ENCODE measurements at places on chromosomes 2 and 18. TPM values are rescaled to one million over a fixed set of nuclear protein-coding genes. Genes with fewer than 3 reads are reported as not detected.

VSNL1 gene
- 0.23 TPM for total RNA-seq

FIGLA gene
- total RNA-seq, result not detected

LYPD1 gene
- 14.6 TPM for total RNA-seq

- DNase-seq, result peak; percentile 14
Measured at GRCh38 chr2:96760986-96761832, 507 bp downstream of the CNNM4 start.

DNA sequence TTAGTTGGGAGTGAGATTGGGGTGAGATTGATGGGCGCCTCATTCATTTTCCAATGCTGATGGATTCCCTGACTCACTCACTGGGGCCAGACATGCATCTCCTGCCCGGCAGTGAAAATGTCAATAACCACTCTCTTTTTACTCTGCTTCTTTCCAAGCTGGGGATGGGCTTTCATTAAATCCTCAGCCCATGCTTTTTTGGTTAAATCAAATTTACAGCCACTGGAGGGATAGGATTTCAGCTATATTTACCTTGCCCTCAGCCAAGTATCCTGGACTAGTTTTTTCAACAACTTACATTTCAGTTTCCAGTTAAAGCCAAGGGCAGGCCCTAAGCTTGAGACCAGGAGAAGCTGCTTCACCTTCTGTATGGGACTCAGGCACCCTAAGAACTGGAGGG, 162.8 kb downstream of the TSN start:
- DNase-seq, result no peak

GRCh38 chr2:47404356-47404755, 1.4 kb downstream of the MSH2 start:
- no peak for DNase-seq

DNA sequence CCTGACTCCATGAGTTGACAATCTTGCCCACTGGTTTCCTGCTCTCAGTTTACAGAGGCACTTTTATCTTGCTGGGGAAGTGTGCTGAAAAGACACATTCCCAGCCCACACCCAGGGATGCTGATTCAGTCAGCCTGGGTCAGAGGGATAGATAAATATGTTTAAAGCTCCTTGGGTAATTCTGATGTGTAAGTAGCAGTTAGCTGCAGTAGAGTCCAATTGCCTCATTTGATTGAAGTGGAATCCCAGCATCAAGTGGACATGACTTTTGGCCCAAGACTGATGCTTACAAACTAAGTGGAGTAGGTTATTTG, 29.4 kb downstream of the PSD4 start:
- no peak for DNase-seq

DNA sequence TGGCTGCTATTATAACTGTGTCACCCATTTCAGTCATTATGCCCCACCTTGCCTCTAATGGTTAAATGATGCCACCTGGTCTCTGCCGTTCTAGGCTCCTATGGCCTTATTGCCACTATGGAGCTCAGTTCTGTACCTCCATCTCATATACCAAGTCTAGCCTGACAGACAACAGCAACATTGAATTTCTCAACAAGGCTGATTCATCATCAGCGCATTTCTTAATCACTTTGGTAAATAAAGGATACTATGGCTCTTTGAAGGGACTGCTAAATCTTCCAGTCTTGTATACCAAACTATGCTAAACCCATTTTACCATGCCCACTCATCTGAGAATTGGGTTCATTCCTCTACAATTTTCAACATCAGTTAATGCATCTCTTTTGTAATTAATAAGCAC, 784.5 kb upstream of the CELF4 start:
- DNase-seq, result no peak

- DNase-seq, result peak; percentile 85
Measured at GRCh38 chr2:160221391-160222276, 21.6 kb upstream of the ITGB6 start.

- DNase-seq, result no peak
Measured at GRCh38 chr2:200471324-200471848, 38.5 kb downstream of the KCTD18 start.

DNA sequence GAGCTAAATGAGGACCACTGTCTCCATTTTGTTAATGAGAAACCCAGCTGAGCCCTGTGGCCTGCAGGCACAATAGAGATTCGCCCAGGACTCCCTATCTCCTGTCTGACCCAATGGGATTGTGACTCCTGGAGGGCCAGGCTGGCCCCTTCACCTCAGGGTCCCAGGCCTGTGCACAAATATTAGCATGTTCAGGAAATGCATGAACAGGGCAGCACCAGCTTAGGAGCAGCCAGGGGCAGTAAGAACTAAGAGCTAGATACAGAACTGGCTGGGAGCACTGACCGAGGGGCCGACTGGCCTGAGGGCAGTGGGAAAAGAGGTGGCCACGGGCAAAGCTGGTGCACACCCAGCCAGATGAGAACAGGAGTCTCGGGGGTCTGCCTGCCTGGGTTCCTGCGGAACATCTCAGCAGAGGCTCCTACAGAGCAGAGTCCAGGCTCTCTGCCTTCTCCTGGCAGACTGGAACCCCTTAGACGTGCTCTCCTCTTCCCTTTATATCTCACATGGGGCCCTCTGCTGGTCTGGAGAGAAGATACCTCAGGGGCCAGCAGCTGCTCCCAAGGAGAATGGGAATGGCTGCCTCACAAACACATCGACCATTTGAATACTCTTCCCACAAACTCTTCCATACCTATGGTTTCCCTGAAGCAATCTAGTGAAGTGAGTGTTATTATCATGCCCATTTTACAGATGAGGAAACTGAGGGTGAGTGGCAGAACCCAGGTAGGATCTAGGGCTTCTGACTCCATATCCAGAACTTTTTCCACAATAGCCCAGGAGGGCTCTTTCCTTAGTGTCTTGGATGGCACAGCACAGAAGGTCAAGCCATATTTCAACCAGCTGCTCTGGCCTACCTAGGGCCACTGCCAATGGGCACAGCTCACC, 77.6 kb upstream of the OTOF start:
- DNase-seq, result no peak

DNA sequence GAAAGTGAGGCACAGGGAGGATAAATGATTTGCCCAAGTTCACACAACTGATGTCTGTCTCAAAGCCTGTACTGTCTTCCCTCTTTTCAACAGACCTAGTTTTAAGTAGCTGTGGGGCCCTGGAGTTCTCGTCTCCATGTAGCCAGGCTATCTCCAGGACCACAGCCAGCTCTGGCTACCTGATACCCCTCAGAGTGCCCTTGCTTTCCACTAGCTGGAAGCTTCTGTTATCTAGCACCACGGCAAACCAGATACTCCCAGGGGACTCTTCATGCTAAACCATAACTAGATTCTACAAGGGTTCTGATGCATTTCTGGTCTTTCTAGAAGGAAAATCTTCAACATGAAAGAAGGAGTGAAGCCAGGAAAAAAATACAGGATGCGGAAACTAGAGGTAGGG, 137.3 kb downstream of the GALNT14 start:
- no peak for DNase-seq

DNA sequence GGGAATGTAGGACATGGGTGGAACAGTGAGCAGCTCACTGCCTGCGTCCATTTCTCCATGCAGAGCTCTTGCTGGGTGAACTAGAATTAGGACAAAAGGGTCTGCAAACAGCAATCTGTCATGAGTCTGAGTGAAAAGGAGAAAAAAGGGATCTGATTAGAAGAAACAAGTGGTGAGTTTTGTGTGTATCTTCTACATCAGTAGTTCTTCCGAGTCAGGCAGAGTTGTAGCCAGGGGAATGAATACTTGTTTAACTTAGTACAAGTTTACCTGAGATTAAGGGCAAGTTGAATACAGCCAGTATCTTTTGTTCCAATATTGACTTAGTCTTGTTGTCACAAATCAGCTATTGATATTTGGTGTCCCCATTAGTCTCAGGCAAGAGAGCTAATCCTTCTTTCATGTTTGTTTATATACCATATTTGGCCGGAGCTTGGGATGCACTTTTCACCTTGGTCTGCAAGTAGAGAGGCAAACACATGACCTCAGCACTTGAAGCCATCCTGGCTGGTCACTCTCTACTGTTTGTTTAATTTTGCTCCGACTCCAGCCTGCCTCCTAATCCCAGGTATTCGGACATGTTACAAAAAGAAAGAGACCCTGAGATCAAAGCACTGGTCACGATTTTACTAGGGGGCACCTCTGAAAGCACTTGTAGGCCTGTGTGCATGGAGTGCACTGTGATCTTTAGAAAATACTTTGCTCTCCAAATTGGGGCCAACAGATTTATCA, 211.0 kb upstream of the NT5C1B start:
- DNase-seq, result no peak

DNA sequence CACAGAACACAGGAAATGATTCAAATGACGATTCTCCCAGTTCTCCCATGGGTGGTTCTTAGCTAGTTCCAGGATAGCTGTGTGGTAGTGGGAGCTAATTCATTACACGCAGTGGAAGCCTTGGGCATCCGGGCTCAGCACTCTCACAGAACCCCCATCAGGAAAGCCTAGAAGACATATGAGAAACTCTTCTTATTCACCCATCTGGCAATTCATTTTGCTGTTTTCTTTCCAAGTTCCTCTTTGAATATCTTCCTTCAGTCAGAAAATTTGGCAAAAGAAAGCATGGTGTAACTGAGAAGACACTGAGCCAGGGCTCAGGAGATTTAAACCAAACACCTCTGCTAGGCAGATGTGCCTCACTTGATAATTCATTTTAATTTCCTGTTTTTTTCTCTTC, 85.2 kb upstream of the FN1 start:
- DNase-seq, result no peak

- DNase-seq, result no peak
Measured at GRCh38 chr2:85135660-85135914, 2.4 kb downstream of the TCF7L1 start.

GRCh38 chr2:182067393-182067792, 81.7 kb downstream of the PPP1R1C start:
- no peak for DNase-seq

DNA sequence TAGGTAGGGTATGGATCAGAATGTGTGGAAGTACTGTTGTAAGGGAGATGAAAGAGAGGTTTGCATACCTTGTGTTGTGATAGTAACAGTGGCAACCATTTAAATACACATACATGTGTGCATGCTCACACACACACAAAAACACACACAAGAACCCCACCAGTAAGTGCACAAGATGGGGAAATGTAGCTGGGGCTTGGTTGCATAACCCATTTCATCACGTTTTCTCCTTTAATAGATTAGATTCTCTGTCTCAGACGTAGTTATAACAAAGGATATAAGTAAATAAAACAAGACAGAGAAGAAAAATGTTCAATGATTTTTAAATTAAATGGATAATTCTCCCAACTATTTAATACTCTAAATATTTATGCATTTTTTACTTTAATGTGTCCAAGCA, 13.4 kb downstream of the ARHGAP15 start:
- no peak for DNase-seq

DNA sequence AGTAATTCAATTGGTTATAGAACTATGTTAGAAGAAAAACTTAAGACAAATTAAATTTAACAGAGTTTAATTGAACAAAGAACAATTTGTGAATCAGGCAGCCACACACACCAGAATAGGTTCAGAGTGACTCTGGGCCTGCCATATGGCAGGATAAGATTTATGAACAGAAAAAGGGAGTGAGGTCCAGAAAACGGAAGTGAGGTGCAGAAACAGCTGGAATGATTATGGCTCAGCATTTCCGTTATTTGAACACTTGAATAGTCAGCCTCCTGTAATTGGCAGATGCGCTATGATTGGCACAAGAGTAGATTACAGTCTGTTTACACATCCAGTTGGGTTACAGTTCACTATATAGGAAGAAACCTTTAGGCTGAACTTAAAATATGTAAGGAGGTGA, 99.0 kb downstream of the MBD2 start:
- no peak for DNase-seq

GRCh38 chr2:170446078-170446477, 268.1 kb downstream of the MYO3B start:
- DNase-seq, result no peak

- DNase-seq, result no peak
Measured at GRCh38 chr2:44639399-44639798, 277.7 kb downstream of the CAMKMT start.

- DNase-seq, result no peak
Measured at GRCh38 chr18:13211534-13211933, 7.0 kb upstream of the LDLRAD4 start.

GRCh38 chr2:70627211-70627898, 73.7 kb upstream of the TGFA start:
- no peak for DNase-seq

GRCh38 chr2:152571048-152571766, 146.1 kb downstream of the PRPF40A start:
- no peak for DNase-seq

DNA sequence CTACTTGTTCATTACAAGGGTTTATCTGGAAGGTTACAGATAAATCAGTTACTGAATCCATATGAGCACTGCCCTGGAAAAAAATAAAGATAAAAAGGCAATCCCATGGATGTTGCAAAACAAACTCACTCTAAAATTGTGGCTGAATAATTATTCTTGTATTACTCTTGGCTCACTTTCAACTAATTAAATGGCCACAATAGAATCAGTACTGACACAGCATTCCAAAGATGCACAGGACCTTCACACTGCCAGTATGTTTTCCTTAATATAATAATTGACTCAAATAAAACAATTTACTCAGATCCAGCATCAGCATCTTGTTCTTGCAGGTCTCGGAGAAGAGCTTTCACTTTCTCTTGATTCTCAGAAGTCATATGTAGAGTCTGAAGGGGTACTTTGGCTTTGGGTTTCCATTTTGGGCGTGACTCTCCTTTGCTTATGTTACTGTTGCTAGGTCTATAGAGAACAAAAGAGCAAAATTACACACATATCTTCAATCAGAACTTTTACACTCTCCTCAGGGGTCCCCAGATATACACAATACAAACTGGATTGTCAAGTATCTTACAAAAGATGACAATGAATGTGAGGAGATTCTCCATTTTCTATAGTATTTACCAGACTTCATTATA, 12.6 kb downstream of the DHX57 start:
- DNase-seq, result no peak

GRCh38 chr2:236705295-236706105, 135.9 kb downstream of the ACKR3 start:
- DNase-seq, result no peak

DNA sequence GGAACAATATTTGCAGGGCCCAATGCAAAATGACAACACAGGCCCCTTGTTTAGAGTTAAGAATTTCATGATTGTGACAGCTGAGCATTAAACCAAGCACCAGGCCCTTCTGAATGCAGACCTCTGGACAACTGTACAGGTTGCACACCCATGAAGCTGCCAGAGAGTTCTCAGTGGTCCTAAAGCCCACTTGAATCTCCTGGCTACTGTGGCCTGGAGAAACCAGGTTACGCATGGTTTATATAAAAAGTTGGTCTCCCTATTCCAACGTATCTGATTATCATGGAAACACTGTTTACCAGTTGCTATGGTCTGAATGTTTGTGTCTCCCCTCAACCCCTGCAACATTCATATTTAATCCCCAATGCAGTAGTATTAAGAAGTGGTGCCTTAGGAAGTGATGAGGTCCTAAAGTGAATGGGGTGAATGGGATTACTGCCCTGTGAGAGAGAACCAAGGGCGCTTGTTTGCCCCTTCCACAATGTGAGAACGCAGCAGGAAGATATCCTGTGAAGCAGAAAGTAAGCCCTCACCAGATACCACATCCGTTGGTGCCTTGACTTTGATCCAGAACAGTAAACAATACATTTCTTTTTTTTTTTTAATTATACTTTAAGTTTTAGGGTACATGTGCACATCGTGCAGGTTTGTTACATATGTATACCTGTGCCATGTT, 48.0 kb upstream of the ANXA4 start:
- no peak for DNase-seq
